ENCODE measurements at places on chromosomes 3 and 15.
A peak's percentile ranks its signal among the peaks of the same experiment; 100 is the strongest.

- DNase-seq: no peak
These were observed 195.1 kb downstream of the UBE3A start for GRCh38 chr15:25243800-25244097.

GRCh38 chr3:27533718-27534573, 49.8 kb upstream of the SLC4A7 start:
- peak; percentile 79 for DNase-seq

DNA sequence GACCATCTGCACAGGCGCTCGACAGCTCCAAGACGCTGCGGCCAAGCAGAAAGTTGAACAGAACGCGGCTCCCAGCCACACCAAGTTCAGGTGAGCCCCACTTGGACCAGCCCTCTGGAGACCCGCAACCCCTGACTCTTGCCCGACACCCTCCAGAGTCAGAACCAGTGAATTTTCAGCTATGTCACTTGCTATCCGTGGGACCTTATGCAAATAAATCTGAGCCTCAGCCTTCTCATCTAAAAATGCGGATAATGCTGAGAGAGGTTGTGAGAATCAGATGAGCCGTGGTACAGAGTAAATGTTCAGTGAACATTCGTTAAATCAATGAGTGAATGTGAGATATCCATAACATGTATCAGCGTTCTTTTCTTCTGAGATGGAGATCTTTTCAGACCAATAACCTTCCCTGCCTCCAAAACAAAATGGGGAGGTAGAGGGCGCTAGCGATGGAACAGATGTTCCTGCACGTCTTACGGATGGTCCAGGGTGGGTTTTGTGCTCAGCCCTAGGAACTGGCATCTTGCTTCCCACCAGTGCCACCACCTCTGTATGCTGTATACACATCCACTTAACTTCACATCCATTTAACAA, 524 bp downstream of the MRPS11 start:
- peak; percentile 43 for DNase-seq

DNA sequence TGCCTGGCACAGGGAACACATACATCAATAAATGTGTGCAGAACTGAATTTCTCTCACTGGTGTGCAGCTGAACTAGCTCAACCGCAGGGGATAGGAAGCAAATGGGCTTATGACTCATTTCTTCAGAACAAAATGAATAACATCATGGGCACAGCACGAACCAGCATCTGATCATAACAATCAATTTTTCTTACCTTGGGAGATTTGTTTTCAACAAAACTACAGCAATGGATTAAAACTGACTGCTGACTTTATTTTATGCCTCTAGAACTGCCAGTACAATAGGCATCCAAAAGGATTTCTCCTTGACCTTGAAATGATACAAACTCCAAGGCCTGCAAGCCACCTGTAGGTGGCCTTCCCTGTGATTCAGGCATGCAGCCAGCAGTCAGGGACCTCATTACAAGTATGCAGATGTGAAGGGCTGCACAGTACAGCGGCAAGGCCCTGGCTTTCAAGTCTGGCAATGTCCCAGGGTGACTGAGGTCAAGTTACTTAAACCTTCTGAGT, 26.1 kb downstream of the TAMM41 start:
- peak; percentile 48 for DNase-seq

GRCh38 chr3:13113346-13114330, 40.4 kb upstream of the IQSEC1 start:
- DNase-seq: peak; percentile 22

DNA sequence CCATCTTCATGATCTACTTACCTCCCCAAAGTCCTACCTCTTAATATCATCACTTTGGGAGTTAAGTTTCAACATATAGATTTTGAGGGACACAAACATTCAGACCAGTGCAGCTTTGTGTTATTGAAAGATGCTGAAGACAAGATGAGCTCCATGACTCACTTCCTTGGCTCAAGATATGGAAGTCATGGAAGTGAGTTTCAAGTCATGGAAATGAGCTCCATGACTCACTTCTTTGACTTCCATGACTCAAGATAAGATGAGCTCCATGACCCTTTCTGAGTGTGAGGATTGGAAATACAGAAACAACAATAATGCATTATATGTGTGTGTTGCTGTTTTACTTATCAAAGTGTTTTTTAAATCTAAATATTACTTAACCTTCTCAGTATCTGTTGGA, 170.2 kb upstream of the TPRG1 start:
- DNase-seq: no peak

GRCh38 chr3:132758740-132759139, 36.5 kb upstream of the NPHP3 start:
- no peak for DNase-seq

GRCh38 chr3:168117853-168118313, 22.2 kb upstream of the GOLIM4 start:
- peak; percentile 27 for DNase-seq

DNA sequence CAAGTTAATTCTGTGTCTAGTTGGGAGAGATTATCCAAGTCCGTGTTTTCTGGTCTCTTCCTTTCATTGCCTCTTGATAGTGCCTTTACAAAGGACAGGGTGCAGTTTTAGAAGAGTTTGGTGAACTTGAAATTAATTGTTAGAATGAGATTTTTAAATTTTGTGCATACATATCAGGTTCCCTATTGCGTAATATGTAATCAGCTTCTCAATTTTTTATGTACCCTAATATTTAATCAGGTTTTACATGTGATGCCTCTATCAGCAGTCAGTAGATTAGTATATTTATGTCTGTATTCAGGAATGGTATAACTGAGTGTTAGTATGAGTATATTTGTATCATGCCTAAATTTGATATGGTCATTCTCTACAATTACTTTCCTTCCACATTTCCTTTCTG, 4.9 kb downstream of the SEC62 start:
- DNase-seq: no peak

DNA sequence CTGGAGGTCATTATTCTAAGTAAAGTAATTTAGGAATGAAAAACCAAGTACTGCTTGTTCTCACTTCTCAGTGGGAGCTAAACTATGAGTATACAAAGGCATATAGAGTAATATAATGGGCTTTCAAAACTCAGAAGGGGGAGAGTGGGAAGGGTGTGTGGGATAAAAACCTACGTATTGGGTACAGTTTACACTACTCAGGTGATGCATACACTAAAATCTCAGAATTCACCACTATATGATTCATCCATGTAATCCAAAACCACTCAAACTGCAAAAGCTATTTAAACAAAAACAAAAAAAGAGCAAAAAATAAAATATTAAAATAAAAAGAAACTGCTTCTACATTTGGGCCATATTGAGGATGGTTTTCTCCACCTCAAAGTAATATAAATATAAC, 623.3 kb downstream of the NSUN3 start:
- no peak for DNase-seq

- no peak for DNase-seq
These were observed 24.4 kb downstream of the PTPN9 start for GRCh38 chr15:75554717-75555116.

GRCh38 chr3:36318621-36319200, 61.6 kb upstream of the STAC start:
- no peak for DNase-seq
